AG09309 (cell line): ENCODE measurements at places on chromosomes 1 and 21.

GRCh38 chr1:100795646-100795985 lies 76.1 kb downstream of the VCAM1 start:
- DNase-seq = no peak

GRCh38 chr1:65688848-65689247 lies 103.8 kb upstream of the PDE4B start:
- no peak for DNase-seq

DNA sequence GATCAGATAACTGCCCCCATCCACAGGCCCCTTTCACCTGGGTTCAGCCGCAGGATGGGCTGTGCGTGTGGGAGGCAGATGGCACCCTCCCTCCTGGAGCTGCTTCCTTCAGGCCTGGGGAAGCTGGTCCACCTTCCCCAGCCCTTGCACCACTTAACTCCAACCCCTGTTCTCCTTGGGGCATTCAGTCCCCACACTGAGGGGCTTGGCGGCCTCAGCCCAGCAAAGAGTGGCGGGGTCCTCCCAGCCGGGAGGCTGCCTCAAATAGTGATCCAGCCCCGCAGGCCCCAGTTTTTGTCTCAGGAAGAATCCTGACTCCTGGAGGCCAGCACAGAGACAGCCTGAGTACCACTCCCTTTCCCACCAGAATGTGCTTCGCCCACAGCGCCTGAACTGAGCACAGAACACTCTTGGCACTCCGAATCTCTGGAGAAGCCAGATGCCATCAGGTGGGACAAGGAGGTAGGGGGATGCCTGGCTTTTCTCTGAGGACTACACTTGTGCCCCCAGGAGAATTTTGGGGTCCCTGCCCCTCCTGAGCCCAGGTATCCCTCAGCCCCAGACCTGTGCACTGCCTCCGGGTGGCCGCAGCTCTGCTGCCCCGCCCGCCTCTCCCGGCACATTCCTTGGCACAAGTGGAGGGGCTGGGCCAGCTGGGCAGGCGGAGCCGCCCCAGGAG lies 936 bp downstream of the PAQR6 start:
- no peak for DNase-seq

GRCh38 chr1:204975568-204976235 lies 67.3 kb upstream of the CNTN2 start:
- DNase-seq = no peak

DNA sequence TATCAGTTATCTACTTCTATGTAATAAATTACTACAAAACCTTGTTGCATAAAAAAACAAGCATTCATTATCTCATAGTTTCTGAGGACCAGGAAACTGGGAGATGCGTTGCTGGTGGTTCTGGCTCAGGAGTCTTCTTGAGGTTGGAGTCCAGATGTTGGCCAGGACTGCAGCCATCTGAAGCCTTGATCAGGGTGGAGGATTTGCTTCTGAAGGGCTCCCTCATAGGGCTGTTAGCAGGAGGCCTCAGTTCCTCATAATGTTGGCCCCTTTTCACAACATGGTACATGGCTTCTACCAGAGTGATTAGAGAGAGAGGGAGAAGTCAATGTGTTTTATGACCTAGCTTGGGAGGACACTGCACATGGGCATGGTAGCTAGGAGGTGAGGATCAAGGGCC lies 137.4 kb downstream of the CNIH3 start:
- no peak for DNase-seq
